ENCODE measurements at places on chromosomes 2 and 18.

GRCh38 chr2:71223767-71224333, 3.1 kb downstream of the PAIP2B start:
- peak; percentile 58 for DNase-seq

DNA sequence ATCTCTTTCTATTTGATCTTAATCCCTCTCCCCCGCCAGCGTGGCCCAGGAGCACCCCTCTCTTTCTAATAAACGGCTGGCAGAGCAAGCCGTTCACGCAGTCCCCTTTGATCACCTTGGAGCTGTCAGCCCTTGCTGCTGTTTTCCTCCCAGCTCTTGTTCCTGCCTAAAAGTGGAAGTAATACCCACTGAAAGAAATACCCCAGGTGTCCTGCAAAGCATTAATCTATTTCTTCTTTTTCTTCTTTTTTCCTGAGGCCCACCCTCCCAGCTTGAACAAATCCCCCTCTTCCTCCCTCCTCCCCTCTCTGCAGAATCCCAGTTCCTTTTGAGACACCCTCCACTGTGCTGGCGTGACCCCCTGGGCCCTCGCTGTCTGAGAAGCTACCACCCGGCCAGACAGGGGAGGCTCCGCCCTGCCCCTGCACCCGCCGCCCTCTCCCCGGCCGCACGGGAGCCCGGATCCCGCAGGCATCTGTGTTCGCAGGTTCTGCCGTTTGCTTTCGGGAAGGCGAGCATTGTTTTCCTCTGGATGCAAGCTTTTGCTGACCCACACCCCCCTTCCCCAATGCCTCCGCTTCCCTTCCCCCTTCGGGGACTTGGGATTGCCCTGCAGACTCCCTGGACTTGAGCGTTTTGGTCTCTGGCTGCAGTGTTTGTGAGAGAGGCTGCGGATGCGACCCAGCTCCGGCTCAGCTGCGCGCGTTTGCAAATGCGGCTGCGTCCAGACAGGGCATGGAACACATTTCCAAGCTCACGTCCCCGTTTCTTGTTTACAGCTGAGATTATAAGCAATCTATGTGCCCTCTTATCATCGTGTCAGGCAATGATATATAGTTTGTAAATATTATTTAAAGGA, 631.5 kb downstream of the NYAP2 start:
- peak; percentile 61 for DNase-seq

GRCh38 chr18:49638209-49638785, 76.4 kb downstream of the LIPG start:
- DNase-seq = no peak

GRCh38 chr18:57957210-57957609, 86.8 kb upstream of the NEDD4L start:
- no peak for DNase-seq

DNA sequence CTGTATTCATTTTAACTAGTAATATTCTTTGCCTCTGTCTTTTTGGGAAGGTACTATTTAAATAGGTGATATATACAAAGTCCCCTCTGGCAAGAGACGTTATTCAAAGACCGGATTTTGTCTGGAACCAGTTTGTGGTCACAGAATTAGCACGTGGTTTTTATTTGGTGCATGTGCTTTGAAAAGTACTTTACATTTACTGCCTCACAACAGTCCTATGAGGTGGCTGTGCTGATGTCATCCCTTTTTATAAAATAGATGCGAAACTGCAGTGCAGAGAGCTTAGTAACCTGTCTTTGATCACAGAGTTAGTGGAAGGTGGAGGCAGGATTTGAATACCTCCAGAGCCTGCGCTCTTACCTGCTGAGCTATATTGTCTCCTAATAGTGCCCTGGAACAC, 4.0 kb downstream of the LPIN1 start:
- no peak for DNase-seq

DNA sequence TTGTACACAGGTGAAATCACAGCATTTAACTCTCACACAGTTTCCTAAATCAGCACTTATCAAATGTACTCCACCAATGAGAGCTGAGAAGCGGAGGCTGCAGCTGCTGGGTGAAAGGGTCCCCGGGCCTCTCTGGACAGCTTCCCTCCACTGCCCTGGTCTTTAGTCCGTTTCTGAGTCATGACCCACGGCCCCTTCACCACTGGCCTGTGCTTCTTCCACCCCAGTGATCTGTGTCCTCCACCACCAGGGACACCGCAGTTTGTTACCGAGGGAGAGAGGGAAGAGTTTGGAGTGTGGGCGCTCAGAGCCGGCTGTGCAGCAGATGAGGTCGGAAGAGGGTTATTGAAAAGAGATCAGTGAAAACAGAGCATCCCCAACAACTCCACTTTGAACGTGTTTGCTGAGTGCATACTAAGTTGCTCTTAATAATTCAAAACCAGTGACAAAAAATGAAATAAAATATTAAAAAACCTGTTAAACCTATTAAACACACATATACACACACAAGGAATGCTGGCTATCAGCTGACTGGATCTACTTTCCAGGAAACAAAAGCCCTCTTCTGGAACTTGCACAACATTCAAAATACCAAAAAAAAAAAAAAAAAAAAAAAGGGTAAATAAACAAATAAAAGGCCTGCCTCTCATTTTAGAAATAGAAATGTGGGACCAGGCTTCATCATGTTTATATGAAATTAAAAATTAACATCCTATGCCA, 54.1 kb downstream of the PXDN start:
- peak; percentile 35 for DNase-seq

DNA sequence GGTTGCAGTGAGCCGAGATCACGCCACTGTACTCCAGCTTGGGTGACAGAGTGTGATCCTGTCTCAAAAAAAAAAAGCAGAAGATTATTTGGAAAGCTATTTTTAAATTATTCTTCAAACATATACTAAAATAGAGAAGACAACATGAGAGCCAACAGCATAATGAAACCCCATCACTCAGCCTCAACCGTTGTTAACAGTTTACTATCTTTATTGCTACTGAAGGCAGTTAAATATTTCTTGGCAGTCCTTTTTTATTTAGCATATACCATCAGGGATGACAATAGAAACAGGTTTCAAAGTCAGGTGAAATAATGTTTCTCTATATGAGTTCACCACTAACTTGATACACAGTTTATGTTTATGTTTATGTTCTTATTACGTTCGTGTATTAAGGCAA, 157.2 kb downstream of the NEDD4L start:
- DNase-seq = no peak

- no peak for DNase-seq
Observed at GRCh38 chr2:239932881-239933735, 92.0 kb downstream of the NDUFA10 start.

DNA sequence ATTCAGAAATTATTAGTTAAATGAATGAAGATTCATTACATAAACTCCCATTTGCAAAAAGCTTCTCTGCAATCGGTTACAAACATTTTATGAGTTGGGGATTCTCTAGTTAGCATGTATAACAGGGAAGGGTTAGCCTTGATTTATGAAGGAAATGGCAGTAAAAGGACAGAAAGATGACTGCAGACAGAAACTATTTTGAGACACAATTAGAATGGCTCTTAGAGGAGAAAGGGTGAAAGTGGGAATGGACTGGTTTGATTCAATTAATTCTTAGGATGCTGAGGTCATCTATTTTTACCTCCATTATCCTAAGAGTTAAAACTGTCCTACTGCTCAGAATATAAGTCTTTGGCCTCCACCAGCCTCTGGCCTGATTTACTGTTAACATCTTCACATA, 250.8 kb upstream of the DLGAP1 start:
- no peak for DNase-seq

GRCh38 chr18:76725445-76725844, 96.9 kb upstream of the ZNF236 start:
- DNase-seq = no peak

GRCh38 chr18:37524498-37525261, 40.9 kb downstream of the CELF4 start:
- no peak for DNase-seq

- no peak for DNase-seq
Observed at GRCh38 chr2:241750076-241750840, 15.8 kb downstream of the D2HGDH start.

DNA sequence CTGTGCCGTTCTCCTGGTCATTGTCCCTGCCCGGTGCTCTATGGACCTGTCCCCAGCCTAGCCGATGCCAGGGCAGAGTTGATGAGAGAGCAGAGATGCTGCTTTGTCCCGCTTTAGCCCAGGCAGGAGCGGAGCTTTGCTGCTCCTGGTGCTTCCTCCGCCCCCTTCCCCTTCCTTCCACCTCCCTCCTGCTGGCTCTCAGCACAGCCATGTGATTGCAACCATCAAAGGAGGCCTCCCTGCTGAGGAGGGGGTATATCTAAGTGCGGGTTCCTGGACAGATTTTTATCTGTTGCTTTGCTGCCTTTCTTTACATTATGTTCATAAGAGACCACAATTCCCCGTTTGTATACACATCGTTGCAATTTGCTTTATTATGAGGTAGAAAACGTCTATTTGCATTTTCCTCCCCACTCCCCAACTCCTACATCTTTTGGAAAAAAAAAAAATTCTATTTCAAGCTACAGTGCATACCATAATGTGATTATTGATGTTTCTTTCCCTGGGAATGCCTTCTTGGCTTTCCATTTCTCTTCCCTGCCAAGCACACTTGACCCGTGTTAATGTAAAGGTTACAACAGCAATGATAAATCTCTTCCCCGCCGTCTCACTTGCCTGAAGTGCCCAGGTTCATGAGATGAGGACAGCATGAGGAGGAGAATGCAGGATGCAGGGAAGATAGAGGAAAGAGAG, 25.4 kb downstream of the ALPK2 start:
- DNase-seq = peak; percentile 16

Measured in foreskin fibroblast (primary cell).